ENCODE measurements at places on chromosomes 2 and 18. TPM values are rescaled to one million over a fixed set of nuclear protein-coding genes. Genes with fewer than 3 reads are reported as not detected.

The REG3G gene
- not detected for total RNA-seq

The FHOD3 gene
- 38.9 TPM for total RNA-seq

The DNAH6 gene
- 15.5 TPM for total RNA-seq

The KCNG2 gene
- 1.0 TPM for total RNA-seq

The ALPI gene
- not detected for total RNA-seq

The FAM237A gene
- 3.8 TPM for total RNA-seq

The AQP4 gene
- 423 TPM for total RNA-seq

The TUBB8B gene
- total RNA-seq: not detected

The SERPINB7 gene
- total RNA-seq: not detected

The PLCL1 gene
- total RNA-seq: 33.2 TPM

The MOGAT1 gene
- total RNA-seq: 0.91 TPM

The COLEC11 gene
- total RNA-seq: 2.0 TPM

The PSMA8 gene
- total RNA-seq: not detected

The TTR gene
- not detected for total RNA-seq

The CREG2 gene
- 129 TPM for total RNA-seq

The CAD gene
- 32.5 TPM for total RNA-seq

The ELOA2 gene
- total RNA-seq: not detected

The MZT2A gene
- total RNA-seq: 117 TPM

The NXPH2 gene
- total RNA-seq: 5.4 TPM

The NEU4 gene
- total RNA-seq: 10.2 TPM

The KYNU gene
- 1.7 TPM for total RNA-seq

The NEURL3 gene
- 0.84 TPM for total RNA-seq

The PIAS2 gene
- 66.5 TPM for total RNA-seq

The BMP10 gene
- total RNA-seq: not detected

The SLC9A4 gene
- total RNA-seq: 0.32 TPM

The DCC gene
- total RNA-seq: 25.5 TPM

The HTR2B gene
- not detected for total RNA-seq

The NEB gene
- total RNA-seq: 4.4 TPM

The SMARCAL1 gene
- total RNA-seq: 26.2 TPM

The RAB17 gene
- total RNA-seq: 2.6 TPM

The ASXL3 gene
- total RNA-seq: 33.4 TPM

The SCTR gene
- 0.85 TPM for total RNA-seq

The TUBA4B gene
- total RNA-seq: not detected

The NYAP2 gene
- 8.4 TPM for total RNA-seq

The KCNG3 gene
- 4.2 TPM for total RNA-seq

The CNDP1 gene
- total RNA-seq: 90.3 TPM

The HOXD4 gene
- not detected for total RNA-seq

The KCNS3 gene
- total RNA-seq: 5.5 TPM

The CHN1 gene
- 1,032 TPM for total RNA-seq

The TBR1 gene
- 130 TPM for total RNA-seq

All from dorsolateral prefrontal cortex (tissue), 122 donors.